ENCODE measurements at places on chromosomes 5 and 9.

DNA sequence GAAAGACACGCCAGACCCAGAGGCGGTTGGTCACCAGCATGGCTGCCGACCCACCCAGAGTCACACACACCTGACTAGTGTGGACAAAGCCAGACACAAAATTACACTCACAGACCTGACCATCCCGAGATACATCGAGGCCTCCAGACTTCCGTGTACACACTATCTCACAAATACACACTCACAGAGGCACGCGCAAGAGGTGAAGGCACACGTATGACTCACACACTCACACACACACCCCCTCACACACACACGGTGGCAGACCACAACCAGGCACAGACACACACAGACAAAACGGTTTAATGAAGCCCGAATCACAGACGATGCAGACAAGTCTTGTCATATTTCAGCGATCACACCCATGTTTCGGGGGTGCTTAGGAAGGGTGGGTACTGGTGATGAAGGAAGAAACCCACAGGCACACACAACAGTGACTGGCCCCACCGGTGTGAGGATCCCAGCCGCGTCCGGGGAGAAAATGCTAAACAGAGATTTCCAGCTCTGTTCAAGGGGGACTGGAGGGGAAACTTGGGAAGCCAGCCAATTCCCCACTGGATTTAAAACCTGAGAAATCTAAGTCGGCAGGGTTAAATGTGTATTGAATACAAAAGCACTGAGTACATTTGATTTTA, 51.3 kb downstream of the CRB2 start:
- DNase-seq: no peak

GRCh38 chr9:91029650-91030361, 228.2 kb downstream of the SYK start:
- DNase-seq: no peak

DNA sequence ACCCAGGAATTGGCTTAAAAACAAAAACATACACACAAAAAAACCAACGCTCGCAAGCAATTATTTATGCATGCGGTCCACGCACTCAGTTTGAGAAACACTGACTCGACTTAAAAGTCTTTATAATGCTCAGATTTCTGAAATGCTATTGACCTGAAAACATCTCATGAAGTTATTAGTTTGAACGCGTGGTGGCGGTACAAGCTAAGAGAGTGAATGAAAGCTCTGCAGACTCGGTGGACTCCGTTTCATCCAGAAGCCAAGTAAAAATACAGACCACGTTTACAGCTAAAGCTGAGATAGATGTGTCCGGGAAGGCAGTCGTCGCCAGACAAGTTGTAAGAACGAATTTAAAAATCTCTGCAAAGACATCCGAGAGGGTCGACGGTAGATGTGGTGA, at the start of gene PCDHB6:
Gene PCDHB6 (plus strand): TSS at position 246 of the 400 bp plus-strand sequence. CDS start 201 bp downstream, outside the sequence.
- DNase-seq: no peak

DNA sequence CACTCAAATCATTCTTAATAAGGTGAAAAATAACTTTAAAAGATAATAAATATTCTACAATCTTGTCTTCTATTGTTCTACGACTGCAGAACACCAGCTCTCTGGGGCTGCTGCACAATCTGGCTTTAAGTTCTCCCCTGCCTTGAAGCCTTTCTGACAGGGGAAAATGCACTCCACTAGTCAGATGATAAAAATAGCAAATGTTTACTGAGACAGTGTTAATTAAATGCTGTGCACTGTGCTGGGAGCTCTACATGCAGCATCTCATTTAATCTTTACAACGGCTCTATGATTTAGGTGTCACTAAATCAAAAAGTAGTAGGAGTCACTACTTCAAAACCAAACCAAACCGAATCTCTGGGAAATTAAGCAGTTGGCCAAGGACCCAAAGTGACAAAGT, 132.7 kb downstream of the SLIT3 start:
- DNase-seq: no peak

GRCh38 chr5:103375350-103375749, 116.8 kb downstream of the MACIR start:
- no peak for DNase-seq

DNA sequence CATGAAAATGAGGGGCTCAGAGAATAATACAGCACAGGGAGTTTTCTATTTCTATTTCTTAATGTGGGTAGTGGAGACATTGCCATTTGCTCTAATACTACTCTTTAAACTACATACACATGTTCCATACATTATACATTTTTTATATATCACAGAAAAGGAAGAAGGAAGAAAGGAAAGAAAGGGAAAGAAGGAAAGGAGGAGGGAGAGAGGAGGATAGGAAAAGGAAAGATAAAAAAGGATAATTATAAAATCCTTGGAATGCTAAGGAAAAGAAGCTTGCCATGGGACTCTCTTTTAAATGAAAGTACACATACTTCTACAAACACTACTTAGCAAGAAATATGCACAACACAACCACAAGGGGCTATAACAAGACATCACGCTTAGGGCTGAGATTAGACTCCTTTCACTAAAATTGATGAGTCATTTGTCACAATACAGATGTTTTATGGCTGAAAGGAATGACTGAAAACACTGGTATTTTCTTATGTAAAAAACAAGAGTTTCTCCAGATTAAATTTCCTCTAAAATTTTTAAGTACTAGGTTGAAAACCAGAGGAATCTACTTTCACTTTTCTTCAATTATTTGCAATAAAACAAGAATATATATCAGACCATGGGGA, 219.8 kb downstream of the ARL15 start:
- no peak for DNase-seq

GRCh38 chr5:173314166-173314952, 13.9 kb downstream of the STC2 start:
- no peak for DNase-seq

- DNase-seq: no peak
Measured at GRCh38 chr5:148915224-148915817, 88.9 kb downstream of the ADRB2 start.

Measured in psoas muscle (tissue), 8 donors.